ENCODE measurements at places on chromosomes 3 and 15.

DNA sequence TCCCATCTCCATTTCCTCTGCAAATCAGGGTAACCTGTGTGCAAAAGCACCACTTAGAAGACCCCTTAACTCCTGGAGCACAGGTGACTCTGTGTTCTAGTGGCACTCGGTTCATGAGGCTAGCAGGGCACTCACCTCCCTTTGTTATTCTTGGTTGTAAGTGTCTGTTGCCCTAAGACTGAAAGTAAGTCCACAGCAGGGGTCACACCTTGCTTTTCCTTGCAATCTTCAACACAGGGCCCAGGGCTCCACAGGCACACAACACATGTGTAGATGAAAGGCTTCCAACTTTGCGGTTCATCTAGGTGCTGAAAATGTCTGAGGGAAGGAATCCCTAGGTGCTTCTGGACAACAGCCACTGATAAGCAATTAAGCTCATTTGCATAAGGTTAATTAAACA is 2.9 kb downstream of the RNU6-1 start:
- DNase-seq, result no peak

GRCh38 chr15:39684233-39684632 is 98.4 kb downstream of the FSIP1 start:
- no peak for DNase-seq

DNA sequence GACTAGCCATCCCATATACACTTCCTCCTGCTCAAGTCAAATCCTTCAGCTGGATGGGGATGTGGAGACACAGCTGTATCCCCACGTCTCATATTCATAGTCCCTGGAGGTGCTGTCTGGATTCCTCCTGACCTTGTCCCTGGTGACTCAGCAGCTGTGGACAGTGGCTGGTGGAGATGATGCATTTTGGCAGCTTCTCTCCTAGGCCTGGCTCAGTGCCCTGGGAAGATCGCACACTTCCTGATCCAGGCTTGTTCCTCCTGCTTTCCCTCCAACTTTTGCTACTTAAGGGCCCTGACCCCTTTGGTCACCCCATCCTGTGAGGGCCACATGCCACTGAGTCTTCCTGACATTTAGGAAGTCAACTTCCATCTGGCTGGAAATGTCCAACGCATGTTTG is 44.4 kb downstream of the ADAMTSL3 start:
- DNase-seq, result no peak

DNA sequence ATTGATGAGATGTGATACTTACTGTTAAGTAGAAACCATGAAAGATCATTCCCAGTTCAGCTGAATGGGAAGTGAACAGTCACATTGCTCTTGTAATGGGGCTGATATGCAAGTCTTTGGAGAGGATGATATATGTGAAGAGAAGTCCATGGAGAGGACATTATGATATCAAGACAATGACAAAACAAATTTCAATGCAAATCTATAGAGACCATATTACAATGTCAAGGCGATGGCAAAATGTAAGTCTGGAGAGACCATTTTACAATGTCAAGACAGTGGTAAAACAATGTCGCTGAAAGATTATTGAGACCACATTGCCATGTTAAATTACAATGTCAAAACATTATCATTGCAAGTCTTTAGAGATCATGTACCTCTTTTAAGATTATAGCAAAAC is 277.1 kb upstream of the MEIS2 start:
- no peak for DNase-seq

DNA sequence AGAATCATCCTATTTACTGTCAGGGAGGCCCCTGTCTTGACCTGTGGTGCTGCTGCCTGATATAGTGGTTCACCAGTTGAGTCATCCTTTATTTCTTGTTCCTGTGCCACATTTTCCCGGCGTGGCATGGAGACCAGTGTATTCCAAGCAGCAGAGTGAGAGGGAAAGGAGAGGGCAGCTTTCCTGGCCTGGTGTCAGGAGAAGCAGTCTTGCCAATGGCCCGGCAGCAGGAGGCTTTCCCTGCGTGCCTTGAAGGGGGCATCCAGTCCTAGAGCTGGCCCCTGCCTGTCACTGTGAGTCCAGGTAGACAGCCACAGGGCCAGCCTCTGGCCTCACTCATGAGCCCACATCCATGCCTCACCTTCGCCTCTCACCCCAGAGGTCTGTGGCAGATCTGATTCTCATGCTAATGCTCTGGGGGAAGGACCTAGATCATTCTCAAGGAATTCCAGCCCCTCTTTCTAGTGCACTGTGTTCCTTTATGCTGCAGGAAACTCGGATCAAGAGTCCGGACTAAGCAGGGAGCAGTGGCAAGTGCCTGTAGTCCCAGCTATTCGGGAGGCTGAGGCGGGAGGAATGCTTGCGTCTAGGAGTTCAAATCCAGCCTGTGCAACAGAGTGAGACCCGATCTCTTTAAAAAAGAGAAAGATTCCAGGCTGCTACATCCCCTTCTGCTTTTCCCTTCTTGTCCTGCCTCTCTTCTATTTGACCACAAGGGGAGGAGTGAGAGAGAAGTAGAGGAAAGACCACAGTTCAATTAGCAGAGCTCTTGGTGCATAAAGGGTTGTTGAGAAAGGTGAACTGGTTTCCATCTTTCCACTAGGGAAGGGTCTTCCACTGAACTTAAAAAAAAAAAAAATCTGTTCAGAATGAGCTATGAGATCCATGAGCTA is 66.8 kb upstream of the HACD2 start:
- no peak for DNase-seq

DNA sequence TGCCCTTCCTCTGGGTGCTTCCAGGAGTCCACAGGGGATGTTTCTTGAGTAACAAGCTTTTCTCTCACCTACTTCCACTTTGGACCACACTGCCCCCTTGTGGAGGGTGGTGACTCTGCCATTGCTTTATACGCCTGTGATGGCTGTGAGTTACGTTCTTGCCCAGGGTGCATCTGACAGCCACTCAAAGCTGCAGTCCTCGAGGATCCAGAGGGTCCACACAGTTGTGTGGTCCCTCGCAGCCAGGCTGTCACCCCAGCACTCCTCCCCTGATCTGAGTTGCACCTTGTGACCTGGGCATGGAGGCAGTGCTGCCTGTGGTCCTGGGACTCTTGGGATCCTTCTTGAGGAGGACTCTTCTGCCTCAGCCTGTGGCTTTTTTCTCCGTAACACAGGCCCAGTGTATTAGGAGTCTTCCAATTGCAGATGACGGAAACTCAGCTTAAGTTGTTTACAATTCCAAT is 23.4 kb downstream of the FOXL2 start:
- DNase-seq, result peak; percentile 75

GRCh38 chr3:62624185-62624584 is 250.8 kb upstream of the FEZF2 start:
- DNase-seq, result no peak

Measured in stimulated activated CD8-positive, alpha-beta memory T cell treated with anti-CD3 and anti-CD28 coated beads, Interleukin-15, amount 100 ng/mL, for 1 hour (primary cell).